ENCODE measurements at places on chromosomes 5 and 9. TPM values are rescaled to one million over a fixed set of nuclear protein-coding genes. Genes with fewer than 3 reads are reported as not detected.

The SEMA5A gene
- total RNA-seq, result not detected

The TMEM215 gene
- not detected for total RNA-seq

The NAIP gene
- total RNA-seq, result 14.6 TPM

The PCDHA1 gene
- not detected for total RNA-seq

The ADAMTSL2 gene
- not detected for total RNA-seq

The ENG gene
- total RNA-seq, result 12.7 TPM

The ZDHHC12 gene
- 56.3 TPM for total RNA-seq

GRCh38 chr9:130239741-130240241 is 25.8 kb upstream of the HMCN2 start:
- no peak overlapping the region for H3K27ac ChIP-seq
- H3K36me3 ChIP-seq, result no peaks in the 10 kb centered on the region

DNA sequence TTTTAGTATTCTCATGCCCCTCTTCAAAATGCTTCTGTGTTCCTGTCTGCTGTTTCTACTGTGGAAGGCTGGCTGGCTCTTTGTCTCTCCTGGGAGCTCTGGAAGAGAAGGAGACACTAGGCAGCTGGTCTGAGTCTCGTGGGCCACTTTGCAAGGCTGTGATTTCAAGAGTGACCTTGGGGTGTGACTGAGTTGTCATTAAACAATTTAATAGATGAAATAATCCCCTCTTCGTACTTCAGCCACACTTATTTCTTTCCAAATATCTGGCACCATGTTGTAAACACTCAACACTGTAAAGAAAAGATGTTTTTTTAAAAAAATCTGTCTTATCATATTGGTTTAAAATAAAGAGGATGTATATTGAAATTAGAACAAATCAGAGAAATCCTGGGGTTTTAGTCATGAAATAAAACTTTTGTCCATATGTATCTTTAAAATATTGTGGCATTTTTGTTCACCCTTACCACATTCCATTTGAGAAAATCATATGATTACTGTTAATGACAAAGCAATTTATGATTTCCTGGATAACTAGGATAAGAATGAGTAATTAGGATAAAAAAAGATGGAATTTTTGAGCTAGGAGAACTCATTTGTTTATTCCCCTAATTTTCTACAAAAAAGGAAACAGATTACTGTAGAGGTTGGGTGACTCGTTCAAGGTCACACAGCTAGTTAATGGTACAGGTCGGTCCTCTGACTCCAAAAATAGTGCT is 200.8 kb downstream of the MAT2B start:
- no peak overlapping the region for H3K27ac ChIP-seq
- DNase-seq, result no peak
- H3K4me3 ChIP-seq, result no peak overlapping the region
- no peaks in the 10 kb centered on the region for H3K36me3 ChIP-seq

DNA sequence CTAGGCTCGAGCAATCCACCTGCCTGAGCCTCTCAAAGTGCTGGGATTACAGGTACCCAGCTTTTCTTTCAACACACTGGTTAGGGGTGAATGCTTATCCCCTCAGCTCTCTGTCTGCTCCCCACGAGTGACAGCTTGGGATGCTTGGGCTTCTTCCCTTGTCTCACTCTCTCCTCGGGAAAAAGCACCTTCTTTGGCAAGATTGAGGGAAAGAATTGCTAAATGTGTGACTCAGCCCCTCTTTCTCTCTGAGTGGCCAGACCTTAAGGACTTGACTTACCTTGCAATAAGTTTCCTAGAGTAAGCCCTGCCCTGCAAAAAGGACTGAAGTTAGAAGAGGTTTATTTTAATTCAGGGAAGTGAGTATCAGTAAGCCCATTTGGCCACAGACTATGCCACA is 68.1 kb upstream of the ERBIN start:
- no peak overlapping the region for H3K27ac ChIP-seq
- no peak overlapping the region for H3K4me3 ChIP-seq
- H3K4me1 ChIP-seq, result no peaks in the 10 kb centered on the region
- DNase-seq, result no peak
- peaks cover 5% of the 10 kb centered on the region for H3K27me3 ChIP-seq

GRCh38 chr9:25935188-25935587 is 256.9 kb upstream of the TUSC1 start:
- H3K36me3 ChIP-seq, result peaks cover 16% of the 10 kb centered on the region
- no peak overlapping the region for H3K4me3 ChIP-seq
- no peaks in the 10 kb centered on the region for H3K4me1 ChIP-seq

DNA sequence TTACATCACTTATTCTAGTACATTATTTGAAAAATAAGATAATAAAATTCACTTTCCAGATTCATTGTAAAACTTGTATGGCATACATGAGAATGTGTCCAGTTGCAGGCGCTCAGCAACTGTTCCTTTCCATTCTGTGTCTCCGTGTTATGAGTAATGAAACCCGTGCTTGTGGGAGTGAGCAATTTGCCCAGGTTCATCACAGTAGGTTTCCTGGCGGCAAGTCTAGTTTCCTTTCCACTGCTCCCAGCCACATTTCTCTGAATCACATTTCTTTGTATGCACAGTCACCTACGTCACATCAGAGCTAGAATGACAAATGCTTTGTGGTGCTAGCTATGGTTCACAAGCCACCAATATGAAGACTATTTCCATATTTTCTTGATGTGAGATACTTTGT is 39.9 kb downstream of the MOCS2 start:
- no peaks in the 10 kb centered on the region for H3K36me3 ChIP-seq
- no peak overlapping the region for H3K27ac ChIP-seq
- no peaks in the 10 kb centered on the region for H3K4me1 ChIP-seq
- H3K4me3 ChIP-seq, result no peak overlapping the region
- H3K27me3 ChIP-seq, result peaks cover 8% of the 10 kb centered on the region

GRCh38 chr5:133728475-133728874 is 116.1 kb upstream of the FSTL4 start:
- DNase-seq, result no peak
- H3K4me3 ChIP-seq, result no peak overlapping the region
- H3K27ac ChIP-seq, result no peak overlapping the region
- peaks cover 45% of the 10 kb centered on the region for H3K27me3 ChIP-seq

DNA sequence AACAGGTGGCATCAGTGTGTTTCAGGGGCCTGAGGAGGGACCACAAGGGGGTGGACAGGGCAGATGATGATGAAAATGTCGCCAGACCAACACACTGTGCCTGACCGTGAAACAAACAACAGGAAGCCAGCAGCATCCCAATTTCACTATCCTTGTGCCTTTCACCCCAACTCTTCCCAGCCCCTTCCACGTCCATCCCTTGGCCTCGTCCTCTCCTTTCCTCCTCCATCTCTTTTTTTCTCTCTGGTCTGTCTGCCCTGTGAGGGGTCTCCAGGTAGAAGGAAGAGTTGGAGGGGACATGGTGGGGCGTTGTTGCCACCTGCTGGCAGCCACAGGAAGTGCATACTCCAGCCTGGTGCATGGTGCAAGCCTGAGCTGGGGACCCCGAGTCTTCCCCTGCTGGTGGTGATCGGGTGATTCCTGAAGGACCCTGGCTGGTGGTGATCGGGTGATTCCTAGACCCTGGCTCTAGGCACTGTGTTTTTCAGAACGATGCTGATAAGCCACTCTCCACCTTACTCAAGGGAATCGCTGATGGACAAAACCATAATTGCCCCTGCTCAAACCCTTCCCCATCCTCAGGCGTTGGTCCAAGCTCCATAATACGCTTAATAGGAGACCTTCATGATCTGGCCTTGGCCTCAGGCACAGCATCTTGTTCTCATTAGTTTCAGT is 21.7 kb upstream of the NSD1 start:
- H3K4me1 ChIP-seq, result peaks cover 22% of the 10 kb centered on the region
- no peak overlapping the region for H3K4me3 ChIP-seq
- peak; percentile 71 for DNase-seq

- H3K27me3 ChIP-seq, result no peaks in the 10 kb centered on the region
- peak; percentile 73 for DNase-seq
- peak overlapping the region; percentile 93 for H3K27ac ChIP-seq
- H3K36me3 ChIP-seq, result peaks cover 13% of the 10 kb centered on the region
These were observed 33.9 kb downstream of the VLDLR start for GRCh38 chr9:2655411-2655901.

- no peaks in the 10 kb centered on the region for H3K36me3 ChIP-seq
- H3K27ac ChIP-seq, result no peak overlapping the region
- no peak overlapping the region for H3K4me3 ChIP-seq
- no peak for DNase-seq
- H3K4me1 ChIP-seq, result no peaks in the 10 kb centered on the region
- H3K27me3 ChIP-seq, result no peaks in the 10 kb centered on the region
These were observed 282.9 kb downstream of the NFIB start for GRCh38 chr9:14031060-14031414.

DNA sequence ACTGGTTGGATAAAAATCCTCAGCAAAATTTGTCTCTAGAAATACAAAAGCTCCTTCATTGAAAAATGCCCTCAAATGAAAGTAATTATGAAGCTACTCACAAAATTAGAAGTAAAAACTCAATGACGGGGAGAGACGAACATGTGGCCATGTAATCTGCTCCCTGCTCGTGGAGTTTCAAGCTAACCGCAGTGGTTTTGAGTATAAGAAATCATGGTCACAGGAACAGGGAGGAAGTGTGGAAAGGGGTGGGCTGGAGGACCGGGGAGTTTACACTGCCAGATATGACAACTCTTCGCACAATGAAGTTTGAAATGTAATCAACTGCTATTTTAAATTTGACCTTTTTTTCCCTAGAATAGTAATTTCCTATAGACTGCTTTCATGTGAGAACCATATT is 765.4 kb upstream of the DMAC1 start:
- DNase-seq, result no peak
- no peaks in the 10 kb centered on the region for H3K27me3 ChIP-seq
- no peaks in the 10 kb centered on the region for H3K36me3 ChIP-seq
- H3K27ac ChIP-seq, result no peak overlapping the region
- no peak overlapping the region for H3K4me3 ChIP-seq

- H3K4me3 ChIP-seq, result no peak overlapping the region
- H3K27me3 ChIP-seq, result no peaks in the 10 kb centered on the region
These were observed 22.3 kb downstream of the CTXN3 start for GRCh38 chr5:127671218-127671617.

DNA sequence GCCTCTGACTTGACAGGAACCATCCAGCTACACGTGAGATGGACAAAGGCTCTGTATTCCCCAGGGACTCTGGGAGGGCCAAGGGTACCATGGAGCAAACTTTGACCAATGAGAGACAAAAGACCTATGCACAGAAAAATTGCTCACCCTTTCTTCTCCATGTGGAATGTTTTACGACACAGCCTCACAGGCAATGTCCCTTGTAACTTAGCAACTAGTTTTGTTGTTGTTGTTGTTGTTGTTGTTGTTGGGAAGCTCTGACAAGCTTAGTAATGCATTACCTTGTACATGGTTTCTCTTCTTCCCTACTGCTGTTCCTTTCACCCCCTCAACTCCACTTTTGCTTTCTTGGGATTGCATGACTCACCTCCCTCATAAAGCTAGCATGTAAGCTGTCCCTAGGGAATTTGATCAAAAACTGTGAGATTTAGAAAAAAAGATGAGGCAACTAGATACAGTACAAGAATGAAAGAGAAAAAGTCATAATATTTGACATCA is 550.9 kb downstream of the RAB3C start:
- DNase-seq, result no peak
- H3K27ac ChIP-seq, result peak overlapping the region; percentile 76
- no peaks in the 10 kb centered on the region for H3K36me3 ChIP-seq
- peaks cover 6% of the 10 kb centered on the region for H3K27me3 ChIP-seq
- H3K4me3 ChIP-seq, result no peak overlapping the region

- no peaks in the 10 kb centered on the region for H3K27me3 ChIP-seq
- H3K36me3 ChIP-seq, result no peaks in the 10 kb centered on the region
- H3K4me3 ChIP-seq, result no peak overlapping the region
- DNase-seq, result no peak
- H3K27ac ChIP-seq, result no peak overlapping the region
- H3K4me1 ChIP-seq, result no peaks in the 10 kb centered on the region
These were observed 930.3 kb upstream of the ARRDC3 start for GRCh38 chr5:92313385-92313784.

GRCh38 chr5:74950836-74951515 is 84.8 kb upstream of the FAM169A start:
- no peak overlapping the region for H3K4me3 ChIP-seq
- H3K27me3 ChIP-seq, result peaks cover 34% of the 10 kb centered on the region
- no peaks in the 10 kb centered on the region for H3K36me3 ChIP-seq
- peaks cover 5% of the 10 kb centered on the region for H3K4me1 ChIP-seq

DNA sequence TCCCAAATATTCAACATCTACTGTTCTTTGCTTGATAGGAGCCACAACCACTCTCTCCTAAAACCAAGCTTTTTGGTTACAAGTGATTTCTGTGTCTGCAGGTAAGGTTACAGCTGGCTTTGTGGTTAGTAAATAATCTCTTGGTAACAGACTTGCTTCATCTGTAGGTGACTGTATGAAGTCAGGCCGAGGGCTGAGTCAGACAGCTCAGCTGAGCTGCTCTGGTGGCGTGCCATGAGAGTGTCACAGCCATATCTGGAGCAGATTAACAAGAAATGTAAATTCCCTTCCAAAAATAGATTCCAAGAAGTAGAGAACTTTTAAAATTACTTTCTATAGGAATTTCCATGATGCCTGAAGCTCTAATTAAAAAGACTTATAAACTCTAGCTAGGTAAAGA is 23.7 kb upstream of the TAS2R1 start:
- no peak for DNase-seq
- no peaks in the 10 kb centered on the region for H3K36me3 ChIP-seq
- no peaks in the 10 kb centered on the region for H3K27me3 ChIP-seq
- no peak overlapping the region for H3K4me3 ChIP-seq

GRCh38 chr9:113516840-113517577 is 53.5 kb downstream of the RGS3 start:
- no peaks in the 10 kb centered on the region for H3K27me3 ChIP-seq
- peaks cover 10% of the 10 kb centered on the region for H3K36me3 ChIP-seq
- DNase-seq, result peak; percentile 96
- H3K4me3 ChIP-seq, result peak overlapping the region; percentile 96

Data from natural killer cell treated with Interleukin-12 subunit alpha and Interleukin-12 subunit beta and Interleukin-15 and Interleukin-18, amount 100 ng/mL, for 72 hours (primary cell).